ENCODE measurements at places on chromosomes 2 and 18.

GRCh38 chr2:11406958-11407381 is 59.0 kb downstream of the E2F6 start:
- DNase-seq = peak; percentile 64

GRCh38 chr2:80269806-80270205 is 34.7 kb downstream of the LRRTM1 start:
- DNase-seq = no peak

DNA sequence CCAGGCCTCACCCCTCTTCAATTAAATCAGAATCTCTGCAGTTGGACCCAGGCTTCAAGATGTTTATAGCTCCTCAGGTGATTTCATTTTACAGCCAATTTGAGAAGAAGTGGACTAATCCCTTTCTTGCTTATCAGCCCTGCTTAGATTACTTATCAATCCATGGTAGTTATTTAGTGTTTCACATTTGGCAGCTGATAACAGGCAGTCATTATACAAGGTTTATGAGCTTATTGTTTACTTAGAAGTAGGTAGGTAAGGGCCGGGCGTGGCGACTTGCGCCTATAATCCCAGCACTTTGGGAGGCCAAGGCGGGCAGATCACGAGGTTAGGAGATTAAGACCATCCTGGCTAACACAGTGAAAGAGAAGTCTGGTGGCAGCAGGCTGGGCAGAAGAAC is 237.5 kb downstream of the CTNNA2 start:
- no peak for DNase-seq

DNA sequence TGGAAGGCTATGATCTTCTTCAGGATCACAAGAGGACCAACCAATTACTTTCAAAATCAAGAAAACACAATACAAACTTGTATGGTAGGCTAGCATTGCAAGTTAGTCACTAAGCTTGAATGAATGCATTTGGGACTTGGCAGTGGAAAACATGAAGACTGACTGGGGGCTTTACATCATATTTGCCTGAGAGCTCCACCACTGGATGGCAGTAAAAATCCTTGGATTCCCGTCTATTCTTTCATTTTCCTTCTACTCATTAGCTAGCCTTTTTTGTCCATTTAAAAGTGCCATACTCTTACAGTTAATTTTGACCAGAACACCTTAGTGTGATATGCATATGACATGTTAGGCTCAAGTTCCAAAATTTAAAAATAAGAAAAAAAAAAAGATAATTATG is 63.5 kb upstream of the RASGRP3 start:
- no peak for DNase-seq

DNA sequence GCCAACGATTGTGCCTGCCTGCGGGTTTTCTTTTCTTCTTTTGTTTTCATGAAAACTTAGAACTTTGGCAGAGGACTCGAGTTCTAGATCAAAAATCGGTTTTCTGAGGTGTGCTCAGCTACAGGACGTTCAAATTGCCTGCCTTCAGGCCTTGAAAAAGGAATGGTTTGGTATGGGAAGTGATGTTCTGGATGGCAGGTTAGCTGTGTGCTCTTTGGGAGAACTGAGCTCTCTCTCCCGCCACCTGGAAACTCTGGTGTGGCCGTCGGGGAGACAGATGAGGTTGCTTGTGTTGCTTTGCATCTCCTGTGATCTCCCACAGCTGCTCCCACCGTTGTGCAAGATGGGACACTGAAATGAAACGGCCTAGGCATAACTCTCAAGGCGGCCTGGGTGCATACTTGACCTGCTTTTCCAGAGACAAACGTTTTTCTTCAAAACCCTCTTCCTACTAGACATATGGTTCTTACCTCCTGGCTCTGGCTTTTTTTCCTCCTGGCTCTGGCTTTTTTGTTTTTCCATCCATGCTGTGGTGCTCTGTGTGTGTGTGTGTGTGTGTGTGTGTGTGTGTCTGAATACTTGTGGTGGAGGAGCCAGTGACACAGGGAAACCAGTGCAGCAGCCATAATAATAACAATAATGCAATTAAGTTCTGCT is 2.0 kb downstream of the FMNL2 start:
- peak; percentile 30 for DNase-seq

DNA sequence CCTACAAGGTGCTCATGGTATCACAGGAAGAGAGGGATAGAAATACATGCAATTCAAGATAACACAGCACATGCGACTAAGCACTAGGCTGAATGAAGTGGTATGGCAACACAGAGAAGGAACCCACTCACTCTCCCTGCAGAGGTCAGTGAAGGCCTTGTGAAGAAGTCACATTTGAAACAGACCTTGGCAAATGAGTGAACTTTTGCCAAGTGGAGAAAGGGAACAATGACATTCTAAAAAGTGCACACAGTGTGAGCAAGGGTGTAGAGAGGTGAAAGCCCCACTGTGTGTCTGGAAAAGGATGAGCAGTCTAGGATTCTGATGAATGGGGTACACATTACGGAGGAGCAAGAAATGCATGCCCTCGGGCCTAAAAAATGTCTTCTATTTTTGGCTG is 23.3 kb downstream of the KLF7 start:
- DNase-seq = no peak

DNA sequence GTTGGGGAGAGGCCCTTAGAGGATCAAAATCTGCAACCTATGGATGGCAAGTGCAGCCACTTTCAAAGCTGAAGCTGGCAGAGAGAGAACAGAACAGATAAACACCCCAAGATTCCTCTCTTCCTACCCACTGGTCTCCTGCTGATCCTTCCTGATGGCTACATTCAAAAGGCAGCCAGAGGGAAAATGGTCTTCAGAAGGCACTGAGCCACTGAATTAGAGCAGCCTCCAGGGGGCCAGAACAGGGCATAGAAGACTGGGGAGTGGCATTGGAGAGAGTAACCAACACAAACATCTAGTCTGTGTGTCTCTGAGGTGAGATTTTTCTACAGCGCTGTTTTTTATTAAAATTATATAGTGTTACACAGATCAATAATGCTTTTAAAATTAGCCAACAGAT is 432.6 kb downstream of the PARD3B start:
- no peak for DNase-seq

DNA sequence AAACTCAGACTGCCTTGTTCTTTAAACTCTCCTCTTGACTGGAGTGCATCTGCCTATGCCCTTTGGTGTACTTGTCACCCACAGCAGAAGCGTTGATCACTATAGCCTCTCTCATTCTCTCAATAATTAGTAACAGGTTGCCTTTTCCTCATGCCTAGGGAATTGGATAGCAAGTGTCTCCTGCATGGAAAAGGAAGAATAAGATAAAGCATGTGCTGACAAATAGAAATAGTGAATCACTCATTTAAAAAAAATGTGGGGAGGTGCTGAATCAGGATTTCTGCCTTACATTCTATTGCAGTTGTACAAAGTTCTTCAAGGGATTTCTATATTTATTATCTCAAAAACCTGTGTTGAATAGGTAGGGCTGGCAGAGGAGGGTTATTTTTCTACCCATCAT is 323.0 kb downstream of the TXNL1 start:
- DNase-seq = no peak

- no peak for DNase-seq
Measured at GRCh38 chr18:63963615-63964256, 6.1 kb upstream of the SERPINB8 start.

DNA sequence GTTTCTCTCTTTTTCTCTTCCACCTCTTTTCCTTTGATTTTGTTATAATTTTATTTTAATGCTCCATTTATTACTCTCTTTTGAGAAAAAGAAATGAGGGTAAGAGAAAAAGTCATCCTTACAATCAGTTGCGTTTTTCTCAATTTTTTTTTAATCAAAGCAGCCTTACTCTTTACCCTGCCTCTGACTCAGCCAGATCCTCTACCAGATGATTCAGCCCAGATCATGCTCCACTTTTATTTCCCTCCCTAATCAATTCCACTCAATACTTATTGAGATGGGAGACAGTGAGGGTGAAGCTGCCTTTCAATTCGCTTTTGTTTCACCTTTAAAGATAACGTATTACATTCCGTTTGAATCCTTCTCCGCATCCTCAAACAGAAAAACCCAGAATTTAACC is 337.9 kb downstream of the SATB2 start:
- no peak for DNase-seq

DNA sequence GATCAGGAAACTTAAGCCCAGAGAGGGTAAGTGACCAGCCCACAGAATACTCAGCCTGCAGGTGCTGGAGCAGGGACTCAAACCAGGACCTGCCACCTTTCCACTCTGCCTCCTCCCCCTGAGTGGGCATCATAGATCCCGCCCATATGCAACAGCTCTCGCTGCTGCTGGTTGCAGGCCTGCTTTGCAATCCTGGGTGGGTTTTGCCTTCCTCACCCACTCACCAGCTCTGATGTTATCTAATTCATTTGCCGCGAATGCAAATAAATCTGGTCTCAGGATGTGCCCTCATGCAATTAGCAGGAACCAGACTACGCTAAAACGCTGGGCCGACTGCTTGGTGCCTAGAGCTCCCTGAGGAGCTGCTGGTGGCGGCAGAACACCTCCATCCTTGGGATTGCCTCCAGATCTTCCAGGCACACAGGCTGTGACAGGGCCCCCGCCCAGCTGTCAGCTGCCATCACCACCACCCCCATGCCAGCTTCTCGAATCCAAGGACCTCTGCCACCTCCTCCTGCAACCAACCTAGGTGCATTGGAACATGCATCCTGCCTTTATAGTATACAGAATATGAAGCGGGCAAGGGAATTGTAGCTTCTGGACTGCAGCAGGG is 28.8 kb downstream of the CNGA3 start:
- DNase-seq = peak; percentile 20
